ENCODE measurements at places on chromosomes 2 and 18. TPM values are rescaled to one million over a fixed set of nuclear protein-coding genes. Genes with fewer than 3 reads are reported as not detected.

DNA sequence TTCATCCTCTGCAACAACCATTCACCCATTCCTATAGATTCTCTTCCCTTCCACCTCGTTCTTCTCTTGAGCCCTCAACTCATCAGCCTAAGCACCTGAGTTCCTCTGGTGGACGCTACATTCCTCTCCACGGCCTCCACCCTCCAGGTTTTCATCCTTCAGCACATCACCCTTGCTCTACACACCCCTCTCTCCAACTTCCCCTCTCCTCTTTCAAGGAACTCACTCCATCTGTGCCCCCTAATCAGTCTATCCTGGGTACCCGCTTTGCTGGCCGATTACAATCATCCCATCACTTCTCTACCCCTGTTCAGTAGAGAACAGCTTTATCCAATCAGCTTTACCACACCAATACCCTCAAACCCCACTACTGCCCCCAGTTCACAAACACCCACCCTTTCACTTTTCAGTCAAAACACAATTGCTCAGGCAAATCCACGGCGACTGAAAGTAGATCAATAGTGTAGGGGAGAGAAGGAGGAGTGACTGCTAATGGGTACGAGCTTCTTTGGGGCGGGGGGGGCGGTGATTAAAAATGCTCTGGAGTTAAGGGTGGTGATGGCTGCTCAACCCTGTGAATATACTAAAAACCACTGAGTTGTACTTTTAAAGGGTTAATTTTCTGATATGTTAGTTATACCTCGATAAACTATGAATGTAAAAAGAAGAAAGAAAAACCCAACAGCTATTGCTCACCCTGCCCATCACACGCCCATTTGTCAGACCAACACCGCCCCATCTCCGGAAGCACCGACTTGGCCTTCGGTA is 857 bp downstream of the DYM start:
- no peak for DNase-seq

GRCh38 chr2:198465970-198466369 is 661.6 kb downstream of the PLCL1 start:
- DNase-seq = no peak

- DNase-seq = no peak
Observed at GRCh38 chr2:28274911-28275685, 117.6 kb upstream of the FOSL2 start.

- no peak for DNase-seq
Observed at GRCh38 chr2:210288408-210288807, 26.6 kb downstream of the MYL1 start.

DNA sequence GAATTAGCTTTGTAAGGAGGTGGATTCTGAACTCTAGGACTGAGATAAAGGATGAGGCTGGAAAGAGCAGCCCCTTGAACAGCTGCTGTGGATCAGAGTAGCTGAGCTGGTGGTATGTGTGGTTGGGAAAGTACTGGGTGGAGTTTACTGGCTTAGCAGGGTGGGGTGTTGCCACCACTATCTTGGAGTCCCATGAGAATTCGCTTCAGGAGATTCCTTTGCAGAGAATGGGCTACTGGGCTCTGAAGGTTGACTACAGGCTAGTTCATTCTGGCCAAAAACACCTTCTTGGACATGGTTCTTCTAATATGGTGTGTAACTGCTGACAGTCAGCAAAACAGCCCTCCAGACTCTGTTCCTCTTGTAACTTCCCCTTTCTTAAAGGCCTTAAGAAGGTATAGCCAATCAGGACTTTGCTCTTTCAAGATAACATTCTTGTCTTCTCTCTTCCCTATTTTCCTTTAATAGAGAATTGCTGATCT is 52.7 kb downstream of the TET3 start:
- no peak for DNase-seq

Gene NCOA1
- total RNA-seq = 36.9 TPM

Gene KCNK3
- 0.26 TPM for total RNA-seq

DNA sequence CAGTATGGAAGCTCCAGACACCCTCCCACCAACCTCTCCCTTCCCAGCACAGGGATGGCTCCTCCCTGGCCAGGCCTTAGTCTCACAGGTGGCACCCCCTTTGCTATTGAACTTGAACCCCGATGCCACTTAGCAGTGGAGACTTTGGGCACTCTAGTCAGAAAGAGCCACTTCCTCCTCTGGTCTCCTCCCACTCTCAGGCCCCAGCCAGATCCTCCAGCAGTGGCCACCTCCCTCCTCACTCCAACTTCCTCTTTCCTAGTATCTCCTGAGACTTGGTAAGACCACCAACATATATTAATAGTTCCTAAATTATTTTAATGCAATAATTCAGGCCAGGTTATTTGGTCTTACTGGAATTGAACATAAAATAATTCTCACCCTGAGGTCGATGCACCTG is 437.2 kb upstream of the ID2 start:
- no peak for DNase-seq

DNA sequence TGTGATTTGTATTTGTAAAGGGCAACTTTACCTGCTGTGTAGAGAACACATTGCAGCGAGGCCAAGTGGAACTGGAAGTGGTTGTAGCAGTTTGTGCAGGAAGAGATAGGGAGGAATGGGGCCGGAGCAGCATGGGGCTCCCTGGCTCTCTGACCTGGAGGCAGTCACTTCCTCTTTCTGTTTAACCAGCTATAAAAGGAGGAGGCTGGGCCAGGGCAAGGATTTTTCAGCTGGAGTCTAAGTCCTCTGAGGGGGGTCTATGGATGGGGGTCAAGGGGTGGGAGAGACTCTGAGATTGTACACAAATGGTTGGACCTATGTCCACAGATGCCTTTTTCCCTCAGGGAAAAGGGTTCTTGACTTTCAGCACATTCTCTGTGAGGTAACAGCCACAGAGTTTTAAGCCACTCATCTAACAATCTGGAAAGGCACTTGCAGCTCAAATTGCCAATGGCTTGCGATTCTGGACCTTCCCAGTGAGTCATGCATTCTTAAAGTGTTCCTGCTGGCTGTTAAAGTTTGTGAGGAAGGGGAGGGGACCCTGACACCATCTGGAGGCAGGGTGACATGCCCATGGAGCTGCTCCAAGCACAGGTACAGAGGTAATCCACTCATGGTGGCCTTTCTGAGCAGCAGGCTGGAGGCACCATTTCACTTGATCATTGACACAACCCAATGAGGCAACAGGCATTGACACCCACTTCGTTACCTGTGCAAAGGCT is 347.0 kb downstream of the CYRIA start:
- no peak for DNase-seq

DNA sequence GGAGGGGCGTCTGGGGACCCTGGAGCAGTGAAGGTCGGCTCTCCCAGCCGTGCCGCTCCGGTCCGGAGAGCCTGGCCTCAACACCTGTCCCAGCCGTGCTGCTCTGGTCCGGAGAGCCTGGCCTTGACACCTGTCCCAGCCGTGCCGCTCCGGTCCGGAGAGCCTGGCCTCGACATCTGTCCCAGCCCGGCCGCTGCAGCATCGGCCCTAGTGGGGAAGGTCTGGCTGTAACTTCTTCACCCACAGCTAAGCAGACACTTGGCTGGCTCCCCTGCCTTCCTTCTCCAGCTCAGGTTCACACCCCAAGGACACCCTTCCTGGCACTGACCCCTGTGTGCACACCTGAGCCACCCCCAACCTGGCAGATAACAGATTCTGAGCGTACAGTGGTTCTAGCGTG is 4.6 kb downstream of the KCNG2 start:
- no peak for DNase-seq

GRCh38 chr2:226622484-226622883 is 177.1 kb downstream of the IRS1 start:
- DNase-seq = no peak

Gene ATP6V1B1
- total RNA-seq = not detected

DNA sequence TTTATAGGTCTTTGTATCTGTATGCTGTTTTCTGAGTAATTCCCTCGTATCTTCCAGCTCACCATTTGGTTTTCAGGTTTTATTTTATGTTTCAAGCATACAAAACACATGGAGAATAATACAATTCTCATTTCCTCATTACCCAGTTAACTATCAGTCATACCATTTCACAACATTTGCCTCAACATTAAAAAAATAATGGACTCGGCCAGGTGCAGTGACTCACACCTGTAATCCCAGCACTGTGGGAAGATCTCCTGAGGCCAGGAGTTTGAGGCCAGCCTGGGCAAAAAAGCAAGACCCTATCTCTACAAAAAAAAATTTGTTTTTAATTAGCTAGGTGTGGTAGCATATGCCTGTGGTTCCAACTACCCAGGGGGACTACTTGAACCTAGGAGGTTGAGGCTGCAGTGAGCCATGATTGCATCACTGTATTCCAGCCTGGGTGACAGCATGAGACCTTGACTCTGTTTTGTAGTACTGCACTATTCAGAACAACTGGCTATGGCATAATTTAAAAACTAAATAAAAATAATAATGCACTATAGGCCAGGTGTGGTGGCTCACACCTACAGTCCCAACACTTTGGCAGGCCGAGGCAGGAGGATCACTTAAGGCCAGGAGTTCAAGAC is 20.3 kb downstream of the NPC1 start:
- no peak for DNase-seq

Gene GALNT14
- total RNA-seq = 0.38 TPM

- DNase-seq = no peak
Observed at GRCh38 chr2:53429901-53430300, 337.7 kb upstream of the CHAC2 start.

- no peak for DNase-seq
Observed at GRCh38 chr2:150467621-150467963, 19.9 kb downstream of the RND3 start.

GRCh38 chr18:1539276-1539675 is 634.6 kb downstream of the ADCYAP1 start:
- no peak for DNase-seq

GRCh38 chr18:52334896-52335295 is 5.1 kb upstream of the DCC start:
- DNase-seq = no peak

Gene TRAF3IP1
- total RNA-seq = 12.1 TPM

DNA sequence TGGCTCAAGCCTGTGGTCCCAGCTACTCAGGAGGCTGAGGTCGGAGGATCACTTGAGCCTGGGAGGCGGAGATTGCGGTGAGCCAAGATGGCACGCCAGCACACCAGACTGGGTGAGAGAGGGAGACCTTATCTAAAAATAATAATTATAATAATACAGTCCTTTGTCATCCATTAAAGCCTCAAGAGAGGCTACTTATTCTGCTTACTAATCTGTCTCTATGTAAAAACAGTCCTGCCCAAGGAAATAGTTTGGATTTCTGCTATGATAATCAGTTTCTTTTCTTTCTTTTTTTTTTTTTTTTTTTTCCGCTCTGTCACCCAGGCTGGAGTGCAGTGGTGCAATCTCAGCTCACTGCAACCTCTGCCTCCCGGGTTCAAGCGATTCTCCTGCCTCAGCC is 228.3 kb downstream of the C1D start:
- DNase-seq = no peak

DNA sequence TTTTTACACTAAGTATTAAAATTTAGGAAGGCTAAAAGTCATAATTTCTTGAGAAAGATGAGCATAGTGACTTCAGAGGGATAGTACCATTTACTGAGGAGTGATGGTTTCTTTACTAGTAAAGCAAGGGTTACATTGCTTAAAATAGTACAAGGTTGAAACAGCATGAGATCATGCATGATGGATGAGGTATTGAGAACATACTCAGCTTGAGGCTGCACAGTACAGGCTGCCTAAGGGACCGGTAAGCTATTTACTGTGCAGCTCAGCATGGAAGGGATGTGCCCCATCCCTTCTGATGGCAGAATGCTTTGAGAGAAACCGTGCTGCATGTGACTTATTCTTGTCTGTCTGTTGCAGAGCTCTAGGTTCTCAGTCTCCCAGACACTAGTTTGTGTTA is 122.1 kb downstream of the EML6 start:
- DNase-seq = no peak

Gene RGPD4
- total RNA-seq = 0.20 TPM

DNA sequence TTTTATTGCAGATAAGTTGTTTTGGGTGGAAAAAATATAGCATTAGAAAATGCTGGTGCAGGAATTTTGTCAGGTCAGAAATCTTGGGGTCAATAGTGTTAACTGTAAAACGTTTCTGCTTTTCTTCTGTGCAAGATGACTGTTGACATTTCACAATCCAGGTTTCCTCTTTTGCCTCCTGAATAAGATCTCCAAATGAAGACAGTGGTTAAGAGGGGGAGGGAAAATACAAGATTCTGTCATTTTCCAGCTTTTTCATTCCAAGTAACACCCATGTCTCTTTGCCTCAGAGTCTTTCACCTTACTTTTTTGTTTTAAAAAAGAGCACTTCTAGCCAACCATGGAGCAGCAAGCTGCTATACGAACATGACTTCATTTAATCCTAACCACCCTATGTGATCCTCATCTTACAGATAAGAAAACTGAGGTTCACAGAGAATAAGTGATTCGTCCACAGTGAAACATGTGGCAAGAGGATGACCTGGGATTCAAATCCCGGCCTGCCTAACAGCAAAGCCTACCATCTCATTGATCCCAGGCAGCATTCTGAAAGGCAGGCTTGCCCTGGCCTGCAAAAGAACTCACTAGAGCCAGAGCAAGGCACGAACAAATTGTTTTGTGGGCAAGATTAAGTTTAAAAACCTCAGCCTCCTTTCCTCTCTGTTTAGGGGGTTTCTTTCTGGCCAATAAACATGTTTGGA is 3.0 kb downstream of the PLEK start:
- no peak for DNase-seq

Gene POTEI
- total RNA-seq = not detected

DNA sequence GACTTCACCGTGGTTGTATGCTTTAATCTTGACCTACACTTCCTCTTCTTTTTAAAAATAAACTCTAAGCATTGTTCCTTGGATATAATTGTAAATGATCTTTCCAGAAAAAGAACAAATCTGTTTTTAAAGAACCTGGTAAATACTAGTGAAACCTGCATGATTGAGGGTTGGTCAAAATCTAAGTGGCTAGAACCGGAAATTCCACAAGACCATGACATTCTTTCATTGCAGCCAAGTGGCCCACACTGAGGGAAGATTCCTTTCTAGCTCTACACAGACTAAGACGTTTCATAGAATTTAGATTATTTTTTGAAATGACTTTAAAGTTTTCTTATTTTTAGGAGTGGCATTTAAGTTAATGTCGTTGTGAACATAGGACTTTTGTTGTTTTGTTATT is 356.7 kb downstream of the NYAP2 start:
- DNase-seq = no peak

GRCh38 chr2:29238497-29238896 is 123.3 kb downstream of the CLIP4 start:
- no peak for DNase-seq

Gene BUB1
- total RNA-seq = 3.2 TPM

GRCh38 chr2:208042041-208042440 is 16.7 kb upstream of the PLEKHM3 start:
- DNase-seq = no peak

Gene ASB1
- 42.4 TPM for total RNA-seq

DNA sequence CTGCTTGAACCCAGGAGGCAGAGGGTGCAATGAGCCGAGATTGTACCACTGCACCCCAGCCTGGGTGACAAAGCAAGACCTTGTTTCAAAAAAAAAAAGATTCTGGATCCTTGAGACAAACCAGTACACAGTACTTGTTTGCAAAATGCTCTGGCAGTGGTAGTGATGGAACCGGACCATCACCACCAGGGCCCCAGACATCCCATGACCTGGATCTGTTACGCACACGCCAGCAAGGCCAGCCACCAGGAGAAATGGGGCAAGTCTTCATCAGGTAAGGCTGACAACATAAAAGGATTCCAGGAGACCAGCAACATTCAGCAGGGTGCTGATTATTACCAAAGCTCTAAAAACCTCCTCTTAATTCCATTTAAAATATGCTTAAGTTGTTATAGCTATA is 35.5 kb downstream of the TBC1D8 start:
- no peak for DNase-seq

GRCh38 chr18:72866442-72866900 is 1.3 kb downstream of the NETO1 start:
- DNase-seq = no peak

Gene GKN2
- total RNA-seq = not detected

GRCh38 chr18:22813648-22814328 is 119.3 kb upstream of the RBBP8 start:
- DNase-seq = no peak

Gene AMER3
- not detected for total RNA-seq

Gene SH2D6
- 0.53 TPM for total RNA-seq

All from T-cell (primary cell).